CD4-positive, alpha-beta T cell treated with Interferon gamma for 1 hour (primary cell): ENCODE measurements at places on chromosomes 4 and X.

DNA sequence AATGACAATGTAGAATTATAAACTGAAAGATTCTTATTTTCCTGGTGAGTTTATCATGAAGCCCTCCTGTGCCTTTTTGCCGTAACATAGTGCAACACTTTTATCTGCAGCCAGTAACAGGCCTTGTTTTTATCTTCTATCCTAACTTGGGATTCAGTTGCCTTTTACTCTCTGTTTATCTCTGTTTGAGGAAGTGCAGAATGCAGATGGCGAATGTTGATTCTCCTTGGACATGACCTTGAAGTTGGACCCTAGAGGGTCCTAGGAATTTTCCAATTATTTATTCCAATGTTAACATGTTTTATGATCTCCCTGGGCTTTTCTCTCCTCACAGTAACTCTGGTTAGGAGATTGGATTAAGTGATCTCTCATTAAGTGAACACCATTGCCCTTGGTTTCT is 165.0 kb downstream of the FMR1NB start:
- no peak for DNase-seq

DNA sequence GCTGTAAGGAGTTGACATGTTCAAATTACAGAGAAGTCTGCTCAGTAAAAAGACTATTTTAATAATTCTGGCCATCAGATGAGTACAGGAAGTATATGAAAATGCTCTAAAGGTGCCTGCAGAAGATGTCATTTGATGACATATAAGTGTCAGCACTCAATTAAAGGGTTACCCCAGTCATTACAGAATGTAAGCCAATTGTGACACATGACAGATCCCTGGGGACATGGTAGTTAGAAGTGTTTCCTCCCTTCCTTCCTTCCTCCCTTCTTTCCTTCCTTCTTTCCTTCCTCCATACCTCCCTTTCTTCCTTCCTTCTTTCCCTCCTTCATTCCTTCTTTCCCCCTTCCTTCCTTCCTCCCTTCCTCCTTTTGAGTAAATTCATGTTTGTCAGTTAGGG is 453.0 kb downstream of the RAPGEF2 start:
- DNase-seq: no peak

GRCh38 chrX:17627026-17627425 is 110.3 kb upstream of the SCML1 start:
- DNase-seq: no peak

DNA sequence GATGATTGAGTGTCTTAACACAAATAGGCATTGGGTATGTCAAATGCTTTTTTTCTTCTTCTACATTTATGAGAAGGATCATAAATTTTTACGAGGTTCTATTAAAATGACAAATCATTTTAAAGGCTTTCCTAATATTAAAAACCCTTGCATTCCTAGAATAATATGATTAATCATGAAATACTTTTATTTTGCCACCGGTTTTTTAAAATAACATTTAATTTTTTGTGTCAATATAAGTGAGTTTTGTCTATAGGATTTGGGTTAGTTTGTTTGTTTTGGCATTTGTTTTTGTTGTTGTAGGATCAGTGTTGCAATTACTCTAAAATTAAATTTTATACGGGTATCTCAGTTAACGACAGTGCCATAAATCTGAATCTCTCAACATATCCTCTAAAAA is 169.7 kb upstream of the STK26 start:
- no peak for DNase-seq

DNA sequence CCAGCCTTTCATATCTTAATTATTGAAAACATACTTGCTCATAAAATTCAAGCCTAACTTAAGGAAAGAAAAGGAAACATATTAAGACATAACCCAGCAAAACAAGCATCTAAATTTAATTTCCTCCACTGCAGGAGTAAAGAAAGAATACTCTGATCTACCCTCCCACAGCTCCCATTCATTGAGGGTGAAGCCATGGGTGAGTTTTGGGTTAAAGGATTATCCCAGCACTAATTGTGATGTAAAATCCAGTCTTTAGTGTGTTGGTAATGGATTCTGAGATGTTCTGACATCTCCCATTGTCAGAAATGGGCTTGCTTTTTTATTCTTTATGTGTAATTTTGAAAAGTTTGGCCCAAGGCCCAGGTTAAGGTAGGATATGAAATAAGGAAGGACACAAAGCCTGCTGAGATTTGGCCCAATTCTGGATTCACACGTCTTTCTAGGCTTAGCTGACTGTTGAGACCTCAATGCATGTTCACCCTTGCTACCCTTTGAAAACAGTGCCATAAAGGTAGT is 50.4 kb downstream of the SPARCL1 start:
- no peak for DNase-seq

DNA sequence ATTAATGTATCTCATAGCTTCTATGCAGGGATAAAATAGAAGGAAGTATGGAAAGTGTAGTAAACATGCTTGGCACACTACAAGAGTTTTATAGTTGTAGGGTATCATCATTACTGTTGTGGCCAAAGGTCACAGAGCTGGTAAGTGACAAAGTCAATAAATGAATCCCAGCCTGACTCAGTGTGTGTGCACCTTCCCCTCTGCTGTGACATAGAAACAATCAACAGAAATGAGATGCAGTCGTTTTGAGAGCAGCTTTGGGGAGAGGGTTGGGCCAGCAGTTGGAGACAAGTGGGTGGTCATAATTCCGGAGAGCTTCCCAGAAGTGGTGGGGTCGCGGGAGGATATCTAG is 82.4 kb upstream of the RBPJ start:
- DNase-seq: no peak

DNA sequence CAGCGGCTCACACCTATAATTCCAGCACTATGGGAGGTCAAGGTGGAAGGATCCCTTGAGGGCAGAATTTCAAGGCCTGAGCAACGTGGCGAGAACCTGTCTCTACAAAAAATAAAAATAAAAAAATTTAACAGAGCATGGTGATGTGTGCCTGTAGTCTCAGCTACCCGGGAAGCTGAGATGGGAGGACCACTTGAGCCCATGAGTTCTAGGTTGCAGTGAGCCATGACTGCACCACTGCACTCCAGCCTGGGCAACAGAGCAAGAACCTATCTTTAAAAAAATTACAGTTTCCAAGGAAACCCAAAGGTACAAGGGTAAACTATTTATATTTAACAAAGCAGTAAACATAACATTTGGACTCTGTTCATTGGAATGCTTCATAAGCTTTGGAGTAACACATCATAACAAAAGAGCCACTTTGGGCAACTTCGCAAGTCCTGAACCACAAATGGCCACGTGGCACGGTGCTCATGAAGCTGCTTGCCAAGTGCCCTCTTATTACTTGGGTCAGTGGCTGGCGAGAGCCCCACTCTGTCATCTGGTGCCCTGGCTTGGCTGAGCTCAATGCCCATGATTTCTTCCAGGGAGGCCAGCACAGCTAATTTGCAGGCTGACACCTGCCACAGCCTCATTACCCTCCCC is 165.6 kb downstream of the SH3KBP1 start:
- no peak for DNase-seq
